ENCODE measurements at places on chromosomes 7 and 10.
A peak's percentile ranks its signal among the peaks of the same experiment; 100 is the strongest.

DNA sequence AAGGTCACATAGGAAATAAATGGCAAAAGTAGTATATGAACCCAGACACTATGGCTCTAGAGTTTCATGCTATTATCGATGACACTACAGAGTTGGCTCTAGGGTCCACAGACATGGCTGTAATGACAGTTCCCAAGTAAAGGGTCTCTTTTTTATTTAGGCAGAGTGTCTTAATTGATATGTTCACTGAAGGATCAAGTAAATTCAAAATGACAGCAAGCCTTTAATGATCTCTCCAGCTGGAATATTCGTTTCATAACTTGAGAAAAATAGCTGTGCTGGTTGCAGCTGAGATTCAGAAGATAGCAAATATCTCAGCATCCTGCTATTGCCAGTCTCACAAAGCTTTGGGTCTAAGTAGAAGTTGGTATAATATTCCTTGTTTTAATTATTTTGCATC, 333.6 kb upstream of the MAGI2 start:
- no peaks in the 10 kb centered on the region for H3K4me1 ChIP-seq
- no peak overlapping the region for H3K4me3 ChIP-seq
- no peak overlapping the region for H3K27ac ChIP-seq
- H3K27me3 ChIP-seq = no peaks in the 10 kb centered on the region

- DNase-seq = no peak
- peaks cover 48% of the 10 kb centered on the region for H3K4me1 ChIP-seq
- H3K36me3 ChIP-seq = peaks cover 3% of the 10 kb centered on the region
- peak overlapping the region; percentile 89 for H3K27ac ChIP-seq
These were observed 154.0 kb upstream of the C7orf33 start for GRCh38 chr7:148436571-148436970.

DNA sequence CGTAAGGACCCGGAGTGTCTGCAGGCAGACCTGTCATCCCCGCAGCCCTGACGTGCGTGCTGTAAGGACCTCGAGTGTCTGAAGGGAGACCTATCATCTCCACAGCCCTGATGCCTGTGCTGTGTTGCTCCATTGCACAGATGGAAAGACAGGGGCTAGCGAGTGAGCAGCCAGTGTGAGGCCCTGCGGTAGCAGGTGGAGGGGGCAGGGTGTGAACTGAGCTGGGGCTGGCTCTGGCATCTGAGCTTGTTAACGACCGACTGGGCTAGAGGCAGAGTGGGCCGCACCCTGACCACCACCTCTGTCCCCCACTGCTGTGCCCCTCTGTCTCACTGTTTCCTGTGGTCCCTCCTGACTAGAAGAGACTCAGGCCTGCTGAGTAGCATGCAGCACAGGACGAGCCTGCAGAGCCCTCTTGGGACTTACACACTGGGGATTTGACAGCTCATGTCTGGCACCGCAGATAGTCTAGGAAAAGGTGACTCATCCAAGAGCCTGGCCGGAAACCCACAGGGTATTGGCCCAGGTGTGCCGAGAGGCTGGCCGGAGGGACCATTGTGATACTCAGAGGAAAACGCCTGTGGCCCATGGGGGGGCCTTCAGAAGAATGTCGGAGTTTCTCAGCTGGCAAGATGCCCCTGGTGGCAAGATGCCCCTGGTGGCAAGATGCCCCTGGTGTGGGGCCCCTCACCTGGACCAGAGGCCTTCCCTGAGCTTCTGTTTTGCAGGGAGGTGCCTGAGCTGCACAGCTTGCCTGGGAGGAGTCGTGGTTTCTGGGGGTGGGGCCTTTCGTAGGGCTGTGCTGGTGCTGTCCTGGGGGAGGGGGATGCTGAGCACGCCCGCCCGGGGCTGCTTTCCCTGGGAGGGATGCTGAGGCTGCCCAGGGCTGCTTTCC, 34.3 kb downstream of the INPP5A start:
- no peak overlapping the region for H3K27ac ChIP-seq
- H3K27me3 ChIP-seq = no peaks in the 10 kb centered on the region
- H3K4me1 ChIP-seq = peaks cover 23% of the 10 kb centered on the region
- no peaks in the 10 kb centered on the region for H3K36me3 ChIP-seq
- DNase-seq = peak; percentile 69

DNA sequence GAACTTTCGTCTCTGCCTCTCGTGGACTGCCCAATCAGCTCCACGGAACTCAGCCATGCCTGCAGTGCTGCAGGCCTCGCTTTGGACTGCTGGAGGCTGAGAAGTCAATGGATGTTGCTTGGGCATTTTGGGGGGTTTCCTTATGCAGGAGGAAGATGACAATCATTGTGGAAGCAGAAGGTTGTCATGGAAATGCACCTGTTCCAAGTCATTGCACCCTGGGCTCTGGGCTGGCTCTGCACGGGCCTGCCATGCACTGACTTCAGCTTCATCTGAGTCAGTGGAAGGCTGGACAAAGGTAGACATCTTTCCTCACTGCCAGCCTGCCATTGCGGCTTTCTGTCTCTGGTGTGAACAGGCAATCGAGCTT, 217.3 kb downstream of the RPS24 start:
- DNase-seq = no peak
- H3K27ac ChIP-seq = no peak overlapping the region
- peaks cover 24% of the 10 kb centered on the region for H3K4me1 ChIP-seq
- peaks cover 16% of the 10 kb centered on the region for H3K27me3 ChIP-seq
- H3K4me3 ChIP-seq = no peak overlapping the region

DNA sequence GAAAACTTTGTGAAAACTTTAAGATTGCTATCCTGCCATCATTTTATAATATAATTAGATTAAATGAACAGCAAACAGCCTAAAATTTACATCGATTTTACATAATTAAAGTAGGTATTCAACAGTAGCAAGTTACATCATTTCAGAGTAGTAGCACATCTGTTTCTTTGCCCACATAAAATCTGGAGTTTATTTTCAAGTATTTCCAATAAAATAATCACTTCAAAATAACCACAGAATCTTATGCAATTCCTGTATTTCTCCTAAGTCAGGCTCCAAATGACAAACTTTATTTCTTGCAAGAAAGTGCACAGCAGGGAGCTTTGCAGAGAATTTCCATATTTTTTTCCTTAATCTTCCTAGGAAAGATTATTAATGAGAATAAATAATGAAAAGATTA, 82.6 kb downstream of the CUBN start:
- no peak for DNase-seq
- H3K36me3 ChIP-seq = peaks cover 16% of the 10 kb centered on the region
- H3K27me3 ChIP-seq = no peaks in the 10 kb centered on the region
- H3K4me3 ChIP-seq = no peak overlapping the region
- H3K4me1 ChIP-seq = no peaks in the 10 kb centered on the region

DNA sequence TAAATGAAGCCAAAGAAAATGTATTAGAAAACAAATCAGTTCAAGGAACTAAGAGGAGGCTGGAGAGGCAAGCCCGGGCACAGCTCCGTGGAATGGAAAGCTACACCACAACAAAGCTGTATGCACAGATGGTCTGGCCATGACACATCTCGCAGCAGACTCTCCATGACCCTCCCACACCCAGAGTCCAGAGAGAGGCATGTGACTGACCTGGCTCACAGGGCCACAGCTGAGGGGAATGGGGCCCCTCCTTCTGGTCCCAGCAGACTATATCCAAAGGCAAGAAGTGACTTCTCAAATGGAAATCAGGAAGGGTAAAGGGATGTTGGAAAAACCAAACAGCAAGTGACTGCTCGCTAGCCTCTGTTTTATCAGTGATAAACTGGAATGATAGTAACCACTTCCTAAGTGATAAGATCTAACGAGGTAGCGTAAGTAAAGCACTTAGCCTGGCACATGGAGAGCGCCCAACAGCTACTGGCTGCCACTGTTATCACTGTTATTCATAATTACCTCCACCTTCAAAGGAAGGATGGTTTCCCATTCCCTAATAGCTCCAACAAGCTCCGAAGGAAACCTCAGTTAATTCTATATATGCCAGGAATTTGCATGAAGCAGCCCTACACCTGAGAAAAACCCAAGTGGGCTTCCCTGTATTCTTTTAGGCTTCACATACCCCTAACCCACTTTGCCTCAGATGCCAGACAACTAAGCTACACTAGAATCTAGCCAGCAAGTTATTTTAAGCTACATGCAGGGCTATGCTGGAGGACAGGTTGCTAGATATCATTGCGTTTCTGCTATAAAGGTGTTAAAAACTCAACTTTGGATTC, 8.4 kb downstream of the OSBPL3 start:
- H3K4me1 ChIP-seq = peaks cover 41% of the 10 kb centered on the region
- no peak overlapping the region for H3K4me3 ChIP-seq
- H3K27me3 ChIP-seq = no peaks in the 10 kb centered on the region
- H3K27ac ChIP-seq = no peak overlapping the region
- peaks cover 3% of the 10 kb centered on the region for H3K36me3 ChIP-seq

- no peaks in the 10 kb centered on the region for H3K27me3 ChIP-seq
These were observed 881.0 kb upstream of the LRRN3 start for GRCh38 chr7:110209884-110210283.

GRCh38 chr7:111473449-111474198, 88.7 kb downstream of the IMMP2L start:
- H3K36me3 ChIP-seq = peaks cover 32% of the 10 kb centered on the region
- peak overlapping the region; percentile 59 for H3K27ac ChIP-seq
- DNase-seq = no peak
- H3K4me1 ChIP-seq = no peaks in the 10 kb centered on the region
- no peak overlapping the region for H3K4me3 ChIP-seq

DNA sequence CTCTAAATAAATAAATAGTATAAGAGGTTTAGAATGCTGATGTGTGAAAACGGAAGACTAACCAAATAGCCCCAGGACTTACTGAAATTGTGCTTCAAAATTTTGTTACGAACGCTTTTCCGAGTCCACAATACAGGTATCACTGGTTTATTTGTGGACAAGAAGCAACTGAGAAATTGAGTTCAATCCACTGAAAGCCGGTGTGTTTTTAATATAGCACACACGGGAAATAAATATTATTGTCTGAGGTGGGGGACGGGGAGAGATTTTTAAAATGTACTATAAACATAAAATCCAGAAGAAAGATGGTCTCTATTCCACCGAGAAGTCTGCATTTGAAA, 598 bp downstream of the SLC16A12 start:
- no peak overlapping the region for H3K4me3 ChIP-seq
- H3K36me3 ChIP-seq = no peaks in the 10 kb centered on the region
- no peak overlapping the region for H3K27ac ChIP-seq
- no peak for DNase-seq
- H3K27me3 ChIP-seq = peaks cover 19% of the 10 kb centered on the region
- H3K4me1 ChIP-seq = peaks cover 6% of the 10 kb centered on the region

DNA sequence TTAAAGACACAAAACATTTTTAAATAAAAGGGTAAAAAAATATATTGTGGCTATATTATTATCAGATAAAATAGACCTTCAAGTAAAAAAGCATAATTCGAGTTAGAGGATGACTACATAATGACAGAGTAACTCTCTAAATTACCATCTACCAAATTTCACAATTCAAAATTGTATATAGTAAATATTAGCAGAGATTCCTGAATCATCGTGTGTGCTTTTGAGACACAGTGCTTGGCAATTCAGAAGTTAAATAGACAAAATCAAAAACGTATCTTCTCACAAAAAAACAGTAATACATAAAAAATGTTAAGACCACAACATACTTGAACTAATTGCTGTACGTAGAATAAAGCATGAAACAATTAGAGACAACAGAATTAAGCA, 110.4 kb downstream of the AHR start:
- no peaks in the 10 kb centered on the region for H3K4me1 ChIP-seq
- H3K27ac ChIP-seq = no peak overlapping the region
- no peak overlapping the region for H3K4me3 ChIP-seq
- H3K36me3 ChIP-seq = no peaks in the 10 kb centered on the region
- H3K27me3 ChIP-seq = no peaks in the 10 kb centered on the region
- no peak for DNase-seq

GRCh38 chr7:151520419-151521261, 945 bp upstream of the RHEB start:
- no peak for DNase-seq
- H3K36me3 ChIP-seq = no peaks in the 10 kb centered on the region
- H3K4me1 ChIP-seq = peaks cover 21% of the 10 kb centered on the region

DNA sequence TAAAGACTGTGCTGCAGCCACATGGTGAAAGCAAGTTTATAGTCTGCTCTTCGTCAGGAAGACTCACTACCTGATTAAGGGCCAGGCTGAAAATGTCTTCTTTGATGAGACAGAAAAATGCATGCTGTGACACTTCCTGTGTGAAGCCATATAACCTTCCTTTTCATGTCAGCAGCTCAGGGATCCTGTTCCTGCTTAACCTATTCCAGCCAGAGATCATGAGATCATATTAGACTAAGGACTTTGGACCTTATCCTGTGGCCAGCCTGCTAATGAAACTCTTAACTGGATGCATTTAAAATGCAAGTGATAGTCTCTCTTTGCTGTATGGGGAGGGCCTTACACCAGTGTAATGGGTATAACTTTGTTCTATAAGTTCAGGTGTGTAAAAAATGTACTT, 165.2 kb downstream of the PTEN start:
- no peak overlapping the region for H3K27ac ChIP-seq
- no peak overlapping the region for H3K4me3 ChIP-seq
- H3K27me3 ChIP-seq = no peaks in the 10 kb centered on the region
- H3K36me3 ChIP-seq = no peaks in the 10 kb centered on the region

DNA sequence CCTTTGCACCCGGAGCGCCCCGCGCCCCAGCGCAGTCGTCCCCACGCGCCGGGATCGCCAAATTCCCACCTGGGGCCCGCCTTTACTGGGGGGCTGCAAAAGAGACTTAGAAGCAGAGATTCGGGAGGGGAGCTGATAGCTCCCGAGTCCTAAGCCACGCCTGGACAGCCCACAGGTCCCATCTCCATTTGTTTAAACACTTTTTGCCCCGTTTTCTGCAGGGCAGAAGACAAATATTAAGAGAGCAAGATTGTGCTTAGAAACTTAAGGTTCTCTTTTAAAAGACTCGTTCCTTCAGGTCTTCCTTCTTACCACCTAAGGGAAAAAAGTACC, 299.1 kb upstream of the NFE2L3 start:
- peaks cover 2% of the 10 kb centered on the region for H3K4me1 ChIP-seq
- H3K27ac ChIP-seq = no peak overlapping the region
- H3K27me3 ChIP-seq = peaks cover 11% of the 10 kb centered on the region
- no peaks in the 10 kb centered on the region for H3K36me3 ChIP-seq
- H3K4me3 ChIP-seq = no peak overlapping the region

- H3K27ac ChIP-seq = no peak overlapping the region
- no peak for DNase-seq
- no peaks in the 10 kb centered on the region for H3K4me1 ChIP-seq
- no peaks in the 10 kb centered on the region for H3K27me3 ChIP-seq
- H3K4me3 ChIP-seq = no peak overlapping the region
These were observed 1067.6 kb upstream of the CELF2 start for GRCh38 chr10:9950070-9950469.

- DNase-seq = no peak
- no peaks in the 10 kb centered on the region for H3K36me3 ChIP-seq
- no peak overlapping the region for H3K4me3 ChIP-seq
- H3K27me3 ChIP-seq = no peaks in the 10 kb centered on the region
These were observed 182.7 kb upstream of the MKLN1 start for GRCh38 chr7:131145026-131145425.

- H3K4me1 ChIP-seq = peaks cover 14% of the 10 kb centered on the region
- H3K4me3 ChIP-seq = no peak overlapping the region
- no peaks in the 10 kb centered on the region for H3K27me3 ChIP-seq
- no peak for DNase-seq
These were observed 12.8 kb upstream of the LRRC4 start for GRCh38 chr7:128044064-128044463.

GRCh38 chr10:108490944-108491343, 1326.4 kb upstream of the SORCS1 start:
- H3K4me1 ChIP-seq = no peaks in the 10 kb centered on the region
- H3K36me3 ChIP-seq = no peaks in the 10 kb centered on the region
- H3K4me3 ChIP-seq = no peak overlapping the region
- DNase-seq = no peak

Measured in memory B cell (primary cell).